H9 (cell line): ENCODE measurements at places on chromosomes 2 and 18.

- no peak for DNase-seq
Measured at GRCh38 chr2:47636596-47637264, 146.2 kb upstream of the MSH6 start.

GRCh38 chr2:64179582-64180321, 35.5 kb upstream of the PELI1 start:
- DNase-seq = no peak

- no peak for DNase-seq
Measured at GRCh38 chr2:225534697-225535096, 135.2 kb downstream of the NYAP2 start.

GRCh38 chr2:232022718-232023117, 61.2 kb downstream of the DIS3L2 start:
- DNase-seq = no peak

- no peak for DNase-seq
Measured at GRCh38 chr18:36867056-36867455, 38.1 kb downstream of the KIAA1328 start.

GRCh38 chr2:62740221-62740620, 34.7 kb downstream of the EHBP1 start:
- DNase-seq = no peak
